ENCODE measurements at places on chromosomes 6 and 20. TPM values are rescaled to one million over a fixed set of nuclear protein-coding genes. Genes with fewer than 3 reads are reported as not detected.
A peak's percentile ranks its signal among the peaks of the same experiment; 100 is the strongest.

DNA sequence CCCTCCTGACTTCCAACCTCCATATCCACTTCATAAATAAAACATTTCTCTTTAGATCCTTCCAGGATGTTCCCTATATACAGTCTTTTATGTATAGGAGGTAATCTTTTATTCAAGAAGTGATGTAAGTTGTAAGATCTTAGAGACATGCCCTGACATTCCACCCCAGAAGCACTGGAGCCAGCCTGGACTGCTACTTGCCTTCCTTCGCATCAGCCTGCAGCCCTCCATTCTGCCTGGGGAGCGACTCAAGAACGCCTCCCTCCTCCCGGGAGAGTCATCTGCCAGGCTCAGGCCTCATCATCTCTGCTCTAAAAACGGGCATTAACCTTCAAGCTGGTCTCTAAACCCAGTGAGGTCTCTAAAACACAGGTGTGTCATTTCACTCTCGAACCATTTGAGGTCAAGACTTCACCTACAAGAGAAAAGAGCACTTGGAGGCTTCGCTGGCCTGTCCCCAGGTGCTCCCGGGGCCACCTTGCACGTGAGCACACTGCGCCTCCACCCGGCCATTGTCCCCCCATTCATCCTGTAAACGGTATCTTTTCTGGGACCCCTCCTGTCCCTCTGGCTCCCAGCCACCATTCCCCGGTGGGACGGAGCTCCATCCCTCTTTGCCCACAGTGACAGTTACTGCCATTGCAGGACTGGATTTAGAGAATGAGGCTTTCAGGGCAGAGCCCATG is 107.5 kb upstream of the PDE10A start:
- no peak for DNase-seq

GRCh38 chr6:69392745-69393144 is 404.1 kb downstream of the LMBRD1 start:
- no peak for DNase-seq

NFKBIE gene
- total RNA-seq = 4.7 TPM

SLA2 gene
- 0.27 TPM for total RNA-seq

- no peak for DNase-seq
Measured at GRCh38 chr6:51005779-51006178, 187.1 kb downstream of the TFAP2B start.

GRCh38 chr20:53767206-53767930 is 173.7 kb upstream of the ZNF217 start:
- no peak for DNase-seq

OLIG3 gene
- not detected for total RNA-seq

DNA sequence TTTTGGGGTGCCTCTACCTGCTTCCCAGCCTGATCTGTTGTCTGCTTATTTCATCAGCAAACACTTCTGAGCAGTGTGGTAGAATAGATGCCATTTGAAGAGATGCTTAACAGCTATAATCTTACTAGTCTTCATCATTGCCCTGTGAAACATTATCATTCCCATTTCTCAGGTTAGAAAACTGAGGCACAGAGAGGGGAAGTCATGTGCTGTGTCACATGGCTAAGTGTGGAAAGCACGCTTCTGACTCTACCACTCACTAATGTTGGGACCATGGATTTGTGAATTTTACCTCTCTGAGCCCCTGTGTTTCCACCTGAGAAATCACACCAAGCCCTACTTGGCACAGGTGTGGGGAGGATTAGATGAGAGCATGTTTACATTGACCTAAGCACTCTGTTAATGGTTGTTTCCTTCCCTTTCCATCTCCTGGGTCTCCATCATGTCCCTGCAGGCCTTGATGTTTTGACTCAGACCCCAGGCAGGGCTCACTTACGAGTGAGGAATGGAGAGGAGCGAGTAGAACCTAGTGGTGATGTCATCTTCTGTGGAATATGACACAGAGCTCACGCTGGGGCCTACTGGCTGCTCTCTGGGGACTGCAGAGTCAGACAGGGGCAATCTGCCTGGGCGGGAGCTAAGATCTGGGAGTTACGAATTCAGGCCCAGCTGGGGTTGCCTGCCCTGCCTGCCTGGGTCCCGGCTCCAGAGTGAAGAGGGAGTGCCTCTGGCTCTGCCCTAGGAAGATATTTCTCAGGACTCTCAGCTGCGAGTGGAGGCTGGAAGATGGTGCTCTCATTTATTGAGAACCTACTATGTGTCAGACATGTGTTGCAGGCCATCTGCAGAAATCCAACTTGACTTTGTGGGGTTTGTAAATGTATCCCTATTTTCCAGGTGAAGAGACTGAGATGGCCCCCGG is 64.3 kb downstream of the CDH22 start:
- DNase-seq = no peak

- no peak for DNase-seq
Measured at GRCh38 chr6:2035046-2035445, 210.4 kb downstream of the GMDS start.

GRCh38 chr20:15831201-15831600 is 742.0 kb downstream of the KIF16B start:
- DNase-seq = no peak

DNA sequence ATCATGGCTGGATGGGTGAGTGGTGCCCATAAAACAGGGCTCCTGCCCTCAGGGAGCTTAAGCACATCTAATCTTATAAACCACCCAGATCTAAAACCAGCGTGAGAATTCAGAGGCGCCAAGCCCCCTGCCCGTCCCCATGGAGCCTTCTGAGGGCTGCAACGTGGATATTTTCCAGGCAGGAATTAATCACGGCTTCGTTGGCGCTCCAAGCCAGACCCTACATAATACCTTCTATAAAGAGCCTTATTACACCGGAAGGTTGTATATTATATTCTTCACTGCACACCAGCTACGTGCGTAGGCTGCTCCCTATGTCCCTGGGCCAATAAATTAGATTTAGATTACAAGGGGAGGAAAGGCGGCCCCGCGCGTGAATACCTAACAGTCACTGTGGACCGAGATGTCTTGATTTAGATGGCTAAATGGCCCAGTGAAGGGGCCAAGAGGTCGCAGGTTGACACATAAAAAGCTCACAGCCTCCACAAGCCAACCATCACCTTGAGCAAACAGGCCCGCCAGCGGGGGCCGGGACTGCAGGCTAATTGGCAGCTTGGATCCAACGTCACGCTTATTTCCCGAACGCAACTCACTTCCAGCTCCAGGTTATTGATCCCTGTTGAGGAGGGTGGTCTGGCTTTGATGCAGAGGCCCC is 64.7 kb upstream of the APCDD1L start:
- peak; percentile 55 for DNase-seq

Data from cardiac septum (tissue), 1 donor.